C1 segment of cervical spinal cord (tissue), 14 donors: ENCODE measurements at places on chromosomes 16 and 17.

GRCh38 chr17:66985338-66986237 lies 21.1 kb downstream of the CACNG4 start:
- DNase-seq = no peak

DNA sequence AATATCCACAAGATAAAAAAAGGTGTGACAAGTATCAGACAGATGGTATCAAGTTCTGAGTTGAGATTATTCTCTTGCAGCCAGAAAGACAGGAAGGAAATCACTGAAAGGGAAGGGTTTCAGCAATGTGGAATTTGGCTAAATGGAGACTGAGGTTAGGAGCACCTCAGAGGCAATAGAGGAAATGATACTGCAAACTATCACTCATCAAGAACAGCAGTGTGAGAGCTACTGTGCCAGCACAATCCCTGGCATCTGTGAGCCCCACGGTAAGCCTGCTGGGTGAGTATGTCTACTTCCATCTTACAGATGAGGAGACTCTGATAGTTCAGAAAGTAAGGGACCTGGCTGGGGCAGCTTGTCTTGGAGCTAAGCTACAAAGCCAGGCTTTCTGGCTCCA lies 162.0 kb downstream of the SALL1 start:
- DNase-seq = no peak

GRCh38 chr17:71413935-71414334 lies 706.9 kb upstream of the SOX9 start:
- no peak for DNase-seq

DNA sequence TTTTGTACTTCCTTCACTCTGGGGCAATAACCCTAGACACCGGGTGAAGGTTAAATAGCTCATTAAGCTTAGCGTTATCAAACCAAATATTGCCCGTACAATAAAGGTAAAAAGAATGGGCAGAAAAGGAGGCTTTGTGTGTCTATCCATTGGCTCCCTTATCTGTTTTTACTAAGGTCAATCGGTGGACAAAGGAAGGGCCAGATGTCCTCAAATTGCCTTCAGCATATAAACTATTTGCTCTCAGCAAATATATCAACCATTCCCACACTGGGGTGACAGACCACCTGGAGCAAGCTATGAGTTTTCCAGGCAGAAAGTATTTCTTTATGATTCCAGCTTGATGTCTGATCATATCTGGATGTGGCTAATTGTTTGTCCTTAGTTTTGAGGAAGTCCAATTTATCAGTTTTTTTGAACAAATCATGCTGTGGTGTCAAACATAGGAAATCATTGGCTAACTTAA lies 25.3 kb upstream of the WIPI1 start:
- DNase-seq = no peak

DNA sequence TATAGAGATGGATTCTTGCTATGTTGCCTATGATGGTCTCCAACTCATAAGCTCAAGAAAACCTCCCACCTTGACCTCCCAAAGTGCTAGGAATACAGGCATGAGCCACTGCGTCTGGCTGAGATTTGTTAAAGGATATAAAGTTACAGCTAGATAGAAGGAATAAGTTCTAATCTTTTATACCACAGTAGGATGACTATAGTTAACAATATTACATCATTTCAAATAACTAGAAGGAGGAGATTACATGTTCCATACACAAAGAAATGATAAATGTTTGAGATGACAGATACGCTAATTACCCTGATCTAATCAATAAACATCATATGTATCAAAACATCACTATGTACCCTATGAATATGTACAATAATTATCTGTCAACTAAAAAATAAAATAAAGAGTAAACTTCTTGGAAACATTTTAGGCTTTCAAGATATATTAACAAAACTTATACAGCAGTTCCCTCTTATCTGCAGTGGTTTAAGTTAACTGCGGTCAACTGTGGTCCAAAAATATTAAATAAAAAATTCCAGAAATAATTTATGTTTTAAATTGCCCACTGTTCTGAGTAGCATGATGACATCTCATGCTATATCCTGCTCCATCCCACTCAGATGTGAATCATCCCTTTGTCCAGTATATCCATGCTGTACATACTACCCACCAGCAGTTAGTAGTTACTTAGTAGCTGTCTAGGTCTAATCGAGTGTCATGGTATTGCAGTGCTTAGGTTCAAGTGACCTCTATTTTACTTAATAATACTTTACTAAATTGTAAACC lies 129.2 kb upstream of the NACA2 start:
- no peak for DNase-seq

GRCh38 chr16:12976496-12976895 lies 75.1 kb downstream of the SHISA9 start:
- no peak for DNase-seq
